ENCODE measurements at places on chromosomes 5 and 9. TPM values are rescaled to one million over a fixed set of nuclear protein-coding genes. Genes with fewer than 3 reads are reported as not detected.

Gene PCDHA9
- 2.0 TPM for total RNA-seq

Gene KIF24
- 0.90 TPM for total RNA-seq

Gene CD74
- total RNA-seq = not detected

Gene PCDHGC3
- 90.8 TPM for total RNA-seq

Gene FAM221B
- not detected for total RNA-seq

Gene CCDC152
- not detected for total RNA-seq

Gene TAL2
- not detected for total RNA-seq

Gene SLC25A2
- total RNA-seq = 0.48 TPM

Gene FAM169A
- 8.8 TPM for total RNA-seq

Gene TMEM215
- not detected for total RNA-seq

Gene CDKN2B-AS1
- total RNA-seq = 3.2 TPM

Gene LRRC19
- total RNA-seq = not detected

Gene SPATA31D1
- not detected for total RNA-seq

Gene IL5
- total RNA-seq = not detected

Gene OR1J2
- not detected for total RNA-seq

Gene EGFL7
- total RNA-seq = 7.0 TPM

Gene RBM18
- total RNA-seq = 18.8 TPM

Gene FRRS1L
- 5.3 TPM for total RNA-seq

Gene ZNF658
- total RNA-seq = 3.9 TPM

Gene ANKRD33B
- total RNA-seq = 4.0 TPM

Gene SLC34A1
- not detected for total RNA-seq

Gene NTNG2
- 4.8 TPM for total RNA-seq

Gene AIF1L
- total RNA-seq = 33.1 TPM

Gene CA9
- 3.6 TPM for total RNA-seq

Gene EQTN
- not detected for total RNA-seq

Gene ZSWIM6
- 20.2 TPM for total RNA-seq

Gene DENND4C
- total RNA-seq = 27.1 TPM

Measured in chondrocyte (in vitro differentiated cells).